Breast epithelium (tissue), 4 donors: ENCODE measurements at places on chromosomes 2 and 18. TPM values are rescaled to one million over a fixed set of nuclear protein-coding genes. Genes with fewer than 3 reads are reported as not detected.

DNA sequence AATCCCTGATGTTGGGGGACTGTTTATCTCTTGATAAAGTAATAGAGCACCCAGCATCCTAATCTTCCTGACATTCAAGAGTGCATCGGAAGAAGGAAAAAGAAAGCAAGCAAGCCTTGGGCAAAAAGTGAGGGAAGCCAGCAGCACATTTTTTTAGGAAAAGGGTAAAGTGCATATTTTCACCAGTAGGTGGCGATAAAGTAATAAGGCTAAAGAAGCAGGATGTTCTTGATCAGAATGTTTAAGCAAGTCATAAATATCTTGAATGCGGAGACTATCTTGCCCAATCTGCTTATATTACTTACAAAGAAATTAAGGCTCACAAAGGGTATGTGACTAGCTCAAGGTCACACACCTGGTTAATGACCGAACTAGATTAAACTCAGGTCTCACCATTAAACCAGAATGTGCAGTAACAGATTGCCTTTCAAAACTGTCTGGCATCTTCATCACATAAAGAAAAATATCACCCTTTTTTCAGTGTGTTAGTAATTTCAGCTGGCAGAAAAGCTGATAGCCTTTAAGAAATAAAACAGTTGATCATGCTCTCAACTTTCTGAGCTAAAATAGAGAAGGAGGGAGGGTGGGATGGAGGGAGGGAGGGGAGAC lies 83.8 kb downstream of the VIT start:
- DNase-seq = no peak

DNA sequence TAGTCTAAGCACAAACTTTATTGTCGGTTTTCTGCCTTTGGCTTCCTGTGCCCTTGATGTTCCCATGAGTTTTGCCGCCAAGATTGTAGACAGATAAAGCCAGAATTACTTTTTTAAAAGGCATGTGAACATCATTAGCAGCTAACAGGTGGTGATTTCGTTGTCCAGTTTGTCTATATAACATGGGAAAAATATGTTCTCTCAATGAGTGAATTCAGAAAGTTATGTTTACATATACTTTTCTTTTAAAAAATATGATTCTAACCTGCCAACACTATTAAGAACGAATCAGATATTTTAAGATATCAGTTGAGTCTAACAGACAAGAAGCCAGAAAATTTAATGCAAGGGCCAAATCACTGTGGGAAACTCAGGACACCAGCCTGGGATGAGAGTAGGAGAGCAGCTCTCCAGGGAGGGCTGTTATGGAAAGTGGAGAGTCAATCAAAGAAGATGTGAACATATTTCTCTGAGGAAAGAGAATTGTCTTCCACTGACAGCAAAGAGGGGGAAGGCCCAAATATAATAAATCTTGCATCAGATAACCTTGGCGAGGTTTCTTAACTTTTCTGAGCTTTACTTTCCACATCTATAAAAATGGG lies 311.3 kb downstream of the ARHGAP15 start:
- no peak for DNase-seq

- DNase-seq = no peak
These were observed 1200.6 kb upstream of the PIK3C3 start for GRCh38 chr18:40754477-40754876.

DNA sequence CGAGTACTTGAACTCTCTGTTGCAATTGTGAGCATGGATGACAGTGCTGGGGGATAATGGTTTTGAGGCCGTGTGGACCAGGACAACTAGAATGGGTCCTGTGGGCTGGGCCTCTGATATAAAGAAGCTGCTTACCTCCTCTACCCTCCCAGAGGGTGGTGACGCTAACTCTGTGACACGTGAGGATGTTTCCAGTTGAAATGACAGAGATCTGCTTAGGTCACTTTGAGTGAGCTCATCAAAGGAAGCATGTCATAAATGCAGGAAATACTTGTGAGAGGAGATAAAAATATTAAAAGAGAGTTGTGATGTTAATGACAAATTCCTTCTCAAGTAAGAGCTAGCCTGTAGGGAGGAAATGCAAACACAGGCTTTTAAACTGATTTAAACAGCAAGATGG lies 16.4 kb downstream of the RMC1 start:
- no peak for DNase-seq

DNA sequence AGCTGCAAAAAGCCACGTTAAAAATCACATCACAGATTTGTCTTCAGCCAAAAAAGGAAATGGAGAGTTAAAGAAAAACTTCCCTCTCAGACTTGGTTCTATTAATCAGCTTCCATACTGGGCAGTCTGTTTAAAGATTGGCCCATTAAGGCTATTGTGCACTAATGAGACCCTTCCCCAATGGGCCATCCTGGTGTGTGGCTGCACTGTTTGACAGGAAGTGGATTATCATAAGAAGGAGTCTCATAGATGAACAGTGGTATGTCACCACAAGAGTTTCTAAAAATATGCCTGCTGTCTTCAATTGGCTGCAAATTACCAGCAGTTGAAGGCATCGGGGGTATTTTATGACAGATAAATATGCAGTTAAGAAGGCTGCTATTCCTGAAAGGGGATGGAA lies 247.6 kb upstream of the THSD7B start:
- DNase-seq = no peak

DNA sequence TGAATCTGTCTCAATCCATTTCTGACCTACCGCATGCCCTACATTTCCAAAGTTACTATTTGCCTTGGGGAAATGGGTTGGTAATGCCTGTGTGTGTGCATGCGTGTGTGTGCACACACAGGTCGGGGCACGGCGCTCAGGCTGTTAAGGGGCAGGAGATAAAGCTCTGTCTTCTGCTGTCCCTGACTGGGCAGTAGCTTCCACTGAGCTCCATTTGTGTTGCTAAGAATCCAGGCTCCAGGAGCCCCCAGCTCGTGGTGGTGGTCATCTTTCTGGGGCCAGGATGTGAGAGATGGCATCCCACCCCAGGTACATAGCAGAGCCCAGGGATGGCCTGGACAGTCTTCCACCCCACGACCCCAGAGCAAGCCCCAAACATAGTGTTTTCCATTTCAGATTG lies 66.7 kb upstream of the HS6ST1 start:
- DNase-seq = no peak

- DNase-seq = no peak
These were observed 76.6 kb downstream of the BAZ2B start for GRCh38 chr2:159539701-159540100.

Gene TLX2
- total RNA-seq = not detected
